ENCODE measurements at places on chromosomes 7 and 10. TPM values are rescaled to one million over a fixed set of nuclear protein-coding genes. Genes with fewer than 3 reads are reported as not detected.
A peak's percentile ranks its signal among the peaks of the same experiment; 100 is the strongest.

DNA sequence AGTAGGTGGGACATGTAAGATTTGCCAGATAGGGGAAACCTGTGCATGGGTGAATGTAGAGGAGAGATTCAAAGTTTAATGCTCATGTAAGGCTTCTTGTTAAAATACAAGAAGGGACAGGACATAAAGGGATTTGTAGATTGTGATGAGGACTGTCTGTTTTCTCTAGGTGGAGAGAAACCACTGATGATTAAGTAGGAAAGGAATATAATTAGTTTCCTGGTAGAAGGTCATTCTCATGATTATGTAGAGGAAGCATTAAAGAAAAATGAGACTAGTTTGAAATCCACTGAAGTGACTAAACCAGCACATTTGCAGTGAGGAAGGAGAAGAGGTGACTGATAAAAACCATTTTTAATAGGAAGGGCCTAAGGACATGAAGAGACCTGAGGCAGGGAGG is 19.6 kb upstream of the MACC1 start:
- no peaks in the 10 kb centered on the region for H3K36me3 ChIP-seq
- no peak for DNase-seq
- H3K27me3 ChIP-seq: no peaks in the 10 kb centered on the region
- no peak overlapping the region for H3K27ac ChIP-seq
- H3K4me1 ChIP-seq: no peaks in the 10 kb centered on the region

DNA sequence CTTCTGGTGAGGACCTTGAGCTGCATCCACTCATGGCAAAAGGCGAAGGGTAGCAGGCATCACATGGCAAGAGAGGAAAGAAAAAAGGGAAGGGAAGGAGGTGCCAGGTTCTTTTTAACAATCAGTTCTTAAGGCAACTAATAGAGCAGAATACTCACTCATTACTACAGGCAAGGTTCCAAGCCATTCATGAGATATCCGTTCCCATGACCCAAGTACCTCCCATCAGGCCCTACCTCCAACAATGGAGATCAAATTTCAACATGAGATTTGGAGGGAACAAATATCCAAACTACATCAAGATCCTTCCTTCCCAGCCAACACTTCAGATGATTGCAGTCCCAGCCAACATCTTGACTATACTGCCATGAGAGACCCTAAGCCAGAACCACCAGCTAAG is 38.9 kb upstream of the YAE1 start:
- no peak overlapping the region for H3K27ac ChIP-seq
- no peaks in the 10 kb centered on the region for H3K36me3 ChIP-seq
- H3K4me1 ChIP-seq: no peaks in the 10 kb centered on the region

GRCh38 chr7:71718563-71718962 is 586.6 kb downstream of the GALNT17 start:
- H3K4me3 ChIP-seq: no peak overlapping the region
- no peaks in the 10 kb centered on the region for H3K27me3 ChIP-seq
- no peak for DNase-seq
- no peak overlapping the region for H3K27ac ChIP-seq
- H3K36me3 ChIP-seq: no peaks in the 10 kb centered on the region

DNA sequence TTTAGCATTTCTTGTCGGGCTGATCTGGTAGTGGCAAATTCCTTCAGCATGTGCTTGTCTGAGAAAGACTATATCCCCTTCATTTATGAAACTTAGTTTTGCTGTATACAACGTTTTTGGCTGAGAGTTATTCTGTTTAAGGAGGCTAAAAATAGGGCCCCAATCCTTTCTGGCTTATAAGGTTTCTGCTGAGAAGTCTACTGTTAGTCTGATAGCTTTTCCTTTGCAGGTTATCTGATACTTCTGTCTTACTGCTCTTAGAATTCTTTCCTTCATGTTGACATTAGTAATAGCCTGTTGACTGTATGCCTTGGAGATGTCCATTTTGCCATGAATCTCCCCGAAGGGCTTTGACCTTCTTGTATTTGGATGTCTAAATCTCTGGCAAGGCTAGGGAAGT is 9.9 kb downstream of the CASP7 start:
- no peaks in the 10 kb centered on the region for H3K36me3 ChIP-seq
- H3K4me1 ChIP-seq: no peaks in the 10 kb centered on the region
- H3K27ac ChIP-seq: no peak overlapping the region
- DNase-seq: no peak
- H3K27me3 ChIP-seq: no peaks in the 10 kb centered on the region

- H3K4me1 ChIP-seq: peaks cover 32% of the 10 kb centered on the region
- H3K4me3 ChIP-seq: no peak overlapping the region
- H3K27me3 ChIP-seq: no peaks in the 10 kb centered on the region
- DNase-seq: no peak
- no peak overlapping the region for H3K27ac ChIP-seq
These were observed 54.1 kb upstream of the PDCD4 start for GRCh38 chr10:110817614-110818013.

DNA sequence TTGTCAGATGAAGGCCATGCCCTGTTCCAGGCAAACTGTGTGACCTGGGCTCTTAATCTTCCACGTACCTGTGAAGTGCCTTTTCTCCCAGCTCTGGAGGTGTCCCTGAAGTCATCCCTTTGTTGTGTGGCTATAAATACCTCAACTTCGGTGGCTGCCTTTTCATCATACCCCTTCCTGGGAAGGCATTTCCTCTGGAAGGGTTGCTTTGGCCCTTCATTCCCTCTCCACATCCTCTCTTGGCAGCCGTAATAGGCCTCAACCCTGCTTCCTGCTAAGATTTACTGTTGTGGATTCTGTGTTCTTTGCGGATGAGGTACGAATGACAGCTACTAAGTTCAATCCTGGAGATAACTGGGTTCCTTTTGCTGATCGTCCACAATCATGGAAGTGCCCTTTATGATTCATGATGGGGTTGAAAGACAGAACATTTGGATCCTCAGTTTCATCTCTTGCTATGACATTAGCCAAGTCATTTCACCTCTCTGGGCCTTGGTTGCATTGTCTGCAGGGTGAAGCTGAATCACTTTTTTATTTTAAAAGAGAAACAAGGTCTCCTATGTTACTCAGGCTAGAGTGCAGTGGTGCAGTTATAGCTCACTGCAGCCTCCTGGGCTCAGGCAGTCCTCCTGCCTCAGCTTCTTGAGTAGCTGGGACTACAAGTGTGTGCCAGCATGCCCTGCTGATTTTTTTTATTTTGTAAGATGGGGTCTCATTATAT is 23.6 kb downstream of the FKBP6 start:
- H3K27ac ChIP-seq: no peak overlapping the region
- H3K36me3 ChIP-seq: no peaks in the 10 kb centered on the region
- DNase-seq: no peak
- H3K4me1 ChIP-seq: no peaks in the 10 kb centered on the region
- H3K27me3 ChIP-seq: no peaks in the 10 kb centered on the region
- H3K4me3 ChIP-seq: no peak overlapping the region

GRCh38 chr10:124273141-124273540 is 145.6 kb downstream of the OAT start:
- no peak overlapping the region for H3K4me3 ChIP-seq
- DNase-seq: no peak
- H3K27me3 ChIP-seq: no peaks in the 10 kb centered on the region
- H3K4me1 ChIP-seq: no peaks in the 10 kb centered on the region

- no peak overlapping the region for H3K27ac ChIP-seq
- no peak overlapping the region for H3K4me3 ChIP-seq
- H3K36me3 ChIP-seq: no peaks in the 10 kb centered on the region
- H3K4me1 ChIP-seq: no peaks in the 10 kb centered on the region
- no peak for DNase-seq
These were observed 10.6 kb upstream of the GPR141 start for GRCh38 chr7:37672926-37673325.

- DNase-seq: no peak
- no peaks in the 10 kb centered on the region for H3K36me3 ChIP-seq
- H3K27me3 ChIP-seq: no peaks in the 10 kb centered on the region
These were observed 20.2 kb downstream of the KDM7A start for GRCh38 chr7:140156460-140157080.

GRCh38 chr10:70593513-70593890 is 9.0 kb downstream of the PRF1 start:
- no peaks in the 10 kb centered on the region for H3K27me3 ChIP-seq
- no peak overlapping the region for H3K4me3 ChIP-seq
- no peak overlapping the region for H3K27ac ChIP-seq
- no peaks in the 10 kb centered on the region for H3K36me3 ChIP-seq

GRCh38 chr7:26390016-26390415 is 98.4 kb downstream of the SNX10 start:
- H3K27ac ChIP-seq: no peak overlapping the region
- H3K36me3 ChIP-seq: no peaks in the 10 kb centered on the region
- no peak for DNase-seq
- H3K4me1 ChIP-seq: no peaks in the 10 kb centered on the region
- no peaks in the 10 kb centered on the region for H3K27me3 ChIP-seq

DNA sequence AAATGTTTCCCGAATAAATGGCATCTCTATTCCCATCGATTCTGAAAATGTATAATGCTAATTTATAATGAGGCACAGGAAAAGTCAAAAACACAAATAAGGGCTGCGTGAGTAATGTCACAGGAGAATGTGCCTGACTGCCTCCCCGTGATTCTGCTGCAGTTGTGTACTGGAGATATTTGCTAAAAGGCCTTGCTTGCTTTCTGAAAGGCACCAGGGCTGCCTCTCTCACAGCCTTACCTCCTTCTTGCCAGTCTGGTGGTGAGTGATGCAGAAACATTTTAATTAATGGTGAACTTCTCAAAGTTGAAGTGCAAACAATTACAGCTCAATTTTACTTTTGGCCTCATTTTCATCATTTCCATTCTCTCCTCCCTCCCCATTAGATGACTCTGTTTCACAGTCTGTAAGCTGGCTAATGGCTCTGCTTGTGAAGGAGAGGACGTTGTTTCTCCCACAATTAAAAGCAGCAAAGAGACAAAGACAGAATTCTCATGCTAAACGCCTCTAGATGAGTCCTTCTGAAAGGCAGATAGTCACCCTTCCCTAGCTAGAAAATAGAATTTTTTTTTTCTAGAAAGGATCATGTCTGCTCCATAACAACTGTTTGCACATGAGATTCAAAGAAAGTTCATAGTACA is 377.6 kb downstream of the MDFIC start:
- no peaks in the 10 kb centered on the region for H3K4me1 ChIP-seq
- H3K27me3 ChIP-seq: no peaks in the 10 kb centered on the region
- no peak overlapping the region for H3K4me3 ChIP-seq
- no peak overlapping the region for H3K27ac ChIP-seq
- DNase-seq: no peak
- H3K36me3 ChIP-seq: no peaks in the 10 kb centered on the region

DNA sequence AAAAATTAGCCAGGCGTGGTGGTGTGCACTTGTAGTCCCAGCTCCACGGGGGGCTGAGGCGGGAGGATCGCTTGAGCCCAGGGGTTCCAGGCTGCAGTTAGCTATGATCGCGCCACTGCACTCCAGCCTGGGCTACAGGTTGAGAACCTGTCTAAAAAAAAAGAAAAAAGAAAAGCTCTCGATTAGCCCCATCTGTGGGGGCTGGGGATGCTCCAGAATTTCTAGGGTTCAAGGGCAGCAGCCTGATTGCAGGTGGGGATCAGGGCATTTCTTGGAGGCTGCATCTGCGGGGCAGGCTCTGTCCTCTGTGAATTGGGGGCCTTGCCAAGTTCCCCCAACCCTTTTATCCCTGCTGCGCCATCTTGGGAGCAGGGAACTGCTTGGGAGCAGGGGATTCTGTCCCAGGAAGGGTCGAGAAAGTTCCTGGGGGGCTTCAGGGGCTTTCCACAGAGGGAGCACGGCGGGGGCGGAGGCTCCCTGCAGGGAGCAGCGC is 651 bp upstream of the ARPC1A start:
- H3K4me1 ChIP-seq: peaks cover 34% of the 10 kb centered on the region
- H3K4me3 ChIP-seq: peak overlapping the region; percentile 96
- no peaks in the 10 kb centered on the region for H3K27me3 ChIP-seq
- no peaks in the 10 kb centered on the region for H3K36me3 ChIP-seq
- DNase-seq: no peak

DNA sequence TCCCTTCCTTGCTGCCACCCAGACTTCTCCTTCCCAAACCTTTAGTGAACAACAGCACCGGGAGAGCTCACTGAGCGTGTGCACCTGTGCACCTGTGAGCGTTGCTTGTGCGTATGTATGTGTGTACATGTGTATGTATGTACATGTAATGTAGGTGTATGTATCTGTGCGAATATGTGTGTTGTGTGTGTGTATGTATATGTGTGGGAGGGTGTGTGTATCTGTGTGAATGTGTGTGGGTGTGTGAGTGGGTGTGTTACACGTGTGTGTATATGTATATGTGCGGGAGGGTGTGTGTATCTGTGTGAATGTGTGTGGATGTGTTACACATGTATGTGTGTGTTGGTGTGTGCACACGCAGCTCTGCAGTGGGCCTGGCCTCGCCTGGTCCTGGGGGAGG is 44.5 kb upstream of the DNAJB6 start:
- H3K36me3 ChIP-seq: no peaks in the 10 kb centered on the region
- H3K4me1 ChIP-seq: no peaks in the 10 kb centered on the region
- no peak overlapping the region for H3K27ac ChIP-seq
- no peak overlapping the region for H3K4me3 ChIP-seq
- no peak for DNase-seq

GRCh38 chr7:71770269-71770907 is 638.4 kb downstream of the GALNT17 start:
- no peaks in the 10 kb centered on the region for H3K27me3 ChIP-seq
- H3K27ac ChIP-seq: no peak overlapping the region
- DNase-seq: no peak
- H3K4me3 ChIP-seq: no peak overlapping the region
- H3K36me3 ChIP-seq: no peaks in the 10 kb centered on the region
- H3K4me1 ChIP-seq: no peaks in the 10 kb centered on the region

DNA sequence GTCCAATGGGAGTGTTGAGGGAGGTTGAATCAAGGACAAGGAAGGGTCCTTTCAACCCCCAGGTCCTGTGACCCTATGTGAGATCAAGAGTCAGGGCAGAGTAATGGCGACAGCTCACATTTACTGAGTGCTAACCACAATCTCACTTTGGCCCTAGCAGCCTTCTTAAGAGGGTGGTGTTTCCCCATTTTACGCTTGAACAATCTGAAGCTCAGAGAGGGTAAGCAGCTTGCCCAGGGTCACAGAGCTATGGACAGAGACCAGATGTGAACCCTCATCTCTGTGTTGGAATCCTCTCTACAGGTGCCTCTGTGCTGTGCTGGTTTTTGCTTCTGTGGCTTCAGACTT is 102.0 kb downstream of the GRK5 start:
- no peak overlapping the region for H3K27ac ChIP-seq
- DNase-seq: no peak
- no peaks in the 10 kb centered on the region for H3K36me3 ChIP-seq
- peaks cover 26% of the 10 kb centered on the region for H3K4me1 ChIP-seq
- H3K27me3 ChIP-seq: no peaks in the 10 kb centered on the region
- H3K4me3 ChIP-seq: no peak overlapping the region

GRCh38 chr10:78292982-78293865 is 259.6 kb downstream of the RPS24 start:
- no peak overlapping the region for H3K27ac ChIP-seq
- H3K4me1 ChIP-seq: no peaks in the 10 kb centered on the region
- H3K27me3 ChIP-seq: no peaks in the 10 kb centered on the region
- peak; percentile 33 for DNase-seq
- H3K36me3 ChIP-seq: no peaks in the 10 kb centered on the region

Gene PTN
- total RNA-seq: 5.4 TPM

Gene ACTL6B
- total RNA-seq: not detected

Gene ARF5
- 92.9 TPM for total RNA-seq

Gene TRPV5
- not detected for total RNA-seq

Gene HDAC9
- total RNA-seq: 52.4 TPM

Gene OPN4
- not detected for total RNA-seq
